ENCODE measurements at places on chromosomes 7 and 10.

- no peak for DNase-seq
Observed at GRCh38 chr10:118968060-118968459, 61.5 kb upstream of the NANOS1 start.

DNA sequence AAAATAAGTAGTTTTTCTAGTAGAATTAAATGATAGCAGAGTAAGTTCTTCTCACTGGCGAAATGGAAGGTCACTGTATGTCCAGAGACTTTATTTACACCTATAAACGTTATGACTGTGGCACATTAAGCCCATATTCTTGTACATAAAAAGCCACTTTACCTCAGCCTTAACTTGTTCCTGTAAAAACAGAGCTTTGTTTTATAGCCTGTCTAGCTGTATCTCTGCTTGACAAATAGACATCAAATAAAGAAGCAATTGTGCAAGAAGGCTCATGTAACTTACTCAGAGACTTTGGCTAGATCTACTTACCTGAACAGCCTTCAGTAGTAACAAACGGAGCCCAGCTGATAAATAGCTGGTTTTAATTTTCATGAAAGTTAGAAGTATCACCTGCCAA is 324.1 kb upstream of the BMPER start:
- no peak for DNase-seq

DNA sequence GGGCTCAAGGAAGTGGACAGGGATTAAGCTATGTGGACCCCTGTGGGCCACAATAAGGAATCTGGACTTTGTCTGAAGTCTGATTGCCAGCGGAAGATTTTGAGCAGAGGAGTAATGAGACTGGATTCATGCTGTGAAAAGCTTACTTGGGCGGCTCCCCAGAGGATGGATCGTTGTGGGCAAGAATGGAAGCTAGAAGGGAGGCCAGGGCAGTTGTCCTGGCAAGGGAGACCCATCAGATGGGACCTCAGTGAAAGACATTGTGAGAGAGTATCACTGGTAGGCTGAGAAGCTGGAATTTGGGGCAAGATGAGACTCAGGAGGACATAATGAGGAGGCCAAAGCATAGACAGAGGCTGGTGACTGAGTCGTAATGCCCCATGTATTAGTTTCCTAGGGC is 15.6 kb downstream of the ABCC2 start:
- no peak for DNase-seq

- no peak for DNase-seq
Observed at GRCh38 chr10:92298487-92298886, 7.5 kb downstream of the MARCHF5 start.

- DNase-seq = no peak
Observed at GRCh38 chr10:43117031-43117776, 21.0 kb upstream of the CSGALNACT2 start.

DNA sequence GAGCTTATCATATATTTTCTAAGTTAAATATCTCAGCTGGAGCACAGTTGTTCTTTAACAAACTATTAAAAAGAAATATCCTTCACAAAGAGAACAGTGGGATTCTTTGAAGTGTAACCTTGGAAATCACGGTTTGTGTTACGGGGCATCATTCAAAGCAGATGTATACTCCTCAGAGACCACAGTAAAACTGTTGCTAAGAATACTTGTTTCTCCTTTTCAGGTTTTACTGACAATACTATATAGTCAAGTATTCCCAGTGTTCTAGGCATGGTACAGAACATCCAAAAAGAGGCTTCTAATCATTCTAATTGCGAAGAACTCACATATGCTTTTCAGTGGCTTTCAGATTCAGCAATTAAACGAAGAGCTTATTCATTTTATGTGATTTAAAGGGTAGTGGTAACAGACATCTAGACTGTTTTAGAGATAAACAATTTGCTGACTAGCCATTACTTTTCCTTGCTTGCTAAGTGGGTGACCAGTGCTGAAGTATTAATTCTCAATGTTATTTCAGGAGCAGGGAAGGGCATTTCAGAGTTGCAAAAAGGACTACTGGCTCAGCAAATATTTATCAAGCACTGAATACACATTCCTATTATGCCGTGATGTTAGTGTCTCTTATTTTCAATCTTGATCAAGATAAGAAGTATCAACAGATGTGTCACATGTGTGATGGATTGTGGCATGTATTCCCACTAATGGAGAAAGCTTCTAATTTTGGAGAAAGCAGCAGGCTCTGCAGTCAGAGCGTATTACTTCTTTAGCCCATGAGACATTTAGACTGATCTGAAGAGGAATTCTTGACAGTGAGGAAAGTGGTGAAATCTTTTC is 236.8 kb downstream of the RNLS start:
- DNase-seq = no peak

GRCh38 chr10:124152139-124153022 is 59.0 kb upstream of the CHST15 start:
- DNase-seq = peak; percentile 92

Data from MCF 10A (cell line).